ENCODE measurements at places on chromosomes 6 and 20. TPM values are rescaled to one million over a fixed set of nuclear protein-coding genes. Genes with fewer than 3 reads are reported as not detected.

DNA sequence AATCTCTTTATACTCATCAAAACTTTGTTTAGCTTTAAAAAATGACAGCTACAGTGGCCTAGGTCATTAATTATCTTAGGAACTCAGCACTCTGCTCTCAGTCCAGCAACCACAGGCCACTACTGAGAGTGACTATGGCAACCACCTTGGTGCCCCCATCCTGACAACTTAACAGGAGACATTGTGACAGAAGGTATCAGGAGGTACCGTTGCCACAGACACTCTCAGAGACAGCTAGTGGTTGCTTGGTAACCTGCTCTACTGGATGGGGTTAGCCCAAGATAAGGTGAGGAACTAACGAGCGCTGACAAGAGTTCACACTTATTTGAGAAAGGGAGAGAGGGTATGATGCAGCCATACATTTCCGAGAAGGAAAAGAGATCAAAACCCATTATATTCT, 76.1 kb upstream of the TFAP2D start:
- H3K27me3 ChIP-seq: no peaks in the 10 kb centered on the region
- H3K4me1 ChIP-seq: no peaks in the 10 kb centered on the region
- H3K36me3 ChIP-seq: no peaks in the 10 kb centered on the region
- DNase-seq: no peak
- no peak overlapping the region for H3K4me3 ChIP-seq

- DNase-seq: no peak
- H3K27me3 ChIP-seq: no peaks in the 10 kb centered on the region
- H3K27ac ChIP-seq: no peak overlapping the region
Measured at GRCh38 chr20:3818155-3819151, 1.9 kb upstream of the AP5S1 start.

- no peaks in the 10 kb centered on the region for H3K27me3 ChIP-seq
- H3K4me1 ChIP-seq: no peaks in the 10 kb centered on the region
- H3K4me3 ChIP-seq: no peak overlapping the region
Measured at GRCh38 chr6:151143806-151144205, 96.0 kb upstream of the AKAP12 start.

The MYCT1 gene
- 3.3 TPM for total RNA-seq

- H3K27ac ChIP-seq: no peak overlapping the region
- H3K4me1 ChIP-seq: no peaks in the 10 kb centered on the region
- H3K36me3 ChIP-seq: no peaks in the 10 kb centered on the region
- H3K4me3 ChIP-seq: no peak overlapping the region
- H3K27me3 ChIP-seq: no peaks in the 10 kb centered on the region
Measured at GRCh38 chr20:13676682-13677081, 38.0 kb upstream of the TASP1 start.

The ROS1 gene
- not detected for total RNA-seq

DNA sequence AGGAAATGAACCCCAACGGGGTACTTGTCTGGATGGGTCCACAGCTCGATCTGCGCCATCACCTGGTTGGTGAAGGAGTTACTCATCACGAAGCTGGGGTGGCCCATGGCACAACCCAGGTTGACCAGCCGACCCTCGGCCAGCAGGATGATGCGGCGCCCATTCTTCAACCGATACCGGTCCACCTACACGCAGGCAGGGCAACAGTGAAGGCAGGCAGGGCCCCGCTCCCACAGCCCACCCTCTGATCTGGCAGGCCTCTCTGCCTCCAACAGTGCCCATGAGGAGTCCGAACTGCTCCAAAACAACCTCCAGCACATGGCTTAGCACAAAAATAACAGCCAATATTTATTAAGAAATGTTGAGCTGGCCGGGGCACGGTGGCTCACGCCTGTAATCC, 17.7 kb downstream of the AHCY start:
- no peaks in the 10 kb centered on the region for H3K27me3 ChIP-seq
- H3K4me1 ChIP-seq: no peaks in the 10 kb centered on the region
- peaks cover 85% of the 10 kb centered on the region for H3K36me3 ChIP-seq
- no peak overlapping the region for H3K4me3 ChIP-seq
- H3K27ac ChIP-seq: no peak overlapping the region

GRCh38 chr20:15079594-15080340, 742.4 kb upstream of the FLRT3 start:
- no peaks in the 10 kb centered on the region for H3K27me3 ChIP-seq
- H3K27ac ChIP-seq: no peak overlapping the region

The WDR27 gene
- 64.7 TPM for total RNA-seq

The ARMH2 gene
- not detected for total RNA-seq

DNA sequence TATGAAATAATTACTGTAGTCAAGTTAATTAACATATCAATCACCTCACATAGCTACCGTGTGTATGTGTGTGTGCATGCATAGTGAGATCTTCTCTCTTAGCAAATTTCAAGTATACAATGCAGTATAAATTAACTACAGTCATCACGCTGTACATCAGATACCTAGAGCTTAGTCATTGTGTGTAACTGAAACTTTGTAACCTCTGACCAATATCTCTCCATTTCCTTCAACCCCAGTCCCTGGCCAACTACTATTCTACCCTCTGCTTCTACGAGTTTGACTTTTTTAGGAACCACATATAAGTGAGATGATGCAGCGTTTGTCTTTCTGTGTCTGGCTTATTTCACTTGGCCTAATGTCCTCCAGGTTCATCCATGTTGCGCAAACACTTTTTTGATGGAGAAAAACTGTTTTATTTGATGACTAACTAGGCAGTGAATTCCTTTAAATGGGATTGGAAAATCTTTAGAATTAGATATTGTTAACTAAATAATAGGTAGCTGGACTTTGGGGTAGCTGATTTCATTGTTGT, 459.5 kb downstream of the DHX35 start:
- H3K36me3 ChIP-seq: no peaks in the 10 kb centered on the region
- H3K27ac ChIP-seq: no peak overlapping the region
- DNase-seq: no peak
- H3K4me3 ChIP-seq: no peak overlapping the region
- no peaks in the 10 kb centered on the region for H3K27me3 ChIP-seq

- peak overlapping the region; percentile 88 for H3K4me3 ChIP-seq
- DNase-seq: no peak
- H3K27ac ChIP-seq: no peak overlapping the region
- H3K36me3 ChIP-seq: no peaks in the 10 kb centered on the region
Measured at GRCh38 chr20:2103461-2104153, 2.0 kb downstream of the STK35 start.

The CD40 gene
- 14.5 TPM for total RNA-seq

The CGAS gene
- total RNA-seq: 6.7 TPM

- no peaks in the 10 kb centered on the region for H3K27me3 ChIP-seq
- no peak overlapping the region for H3K27ac ChIP-seq
- H3K36me3 ChIP-seq: no peaks in the 10 kb centered on the region
- peaks cover 14% of the 10 kb centered on the region for H3K4me1 ChIP-seq
- peak; percentile 58 for DNase-seq
Measured at GRCh38 chr20:58372806-58373205, 16.2 kb upstream of the VAPB start.

- DNase-seq: no peak
- no peak overlapping the region for H3K4me3 ChIP-seq
- no peaks in the 10 kb centered on the region for H3K36me3 ChIP-seq
- H3K27ac ChIP-seq: no peak overlapping the region
- H3K4me1 ChIP-seq: no peaks in the 10 kb centered on the region
Measured at GRCh38 chr6:158972241-158973233, 27.5 kb downstream of the RSPH3 start.

DNA sequence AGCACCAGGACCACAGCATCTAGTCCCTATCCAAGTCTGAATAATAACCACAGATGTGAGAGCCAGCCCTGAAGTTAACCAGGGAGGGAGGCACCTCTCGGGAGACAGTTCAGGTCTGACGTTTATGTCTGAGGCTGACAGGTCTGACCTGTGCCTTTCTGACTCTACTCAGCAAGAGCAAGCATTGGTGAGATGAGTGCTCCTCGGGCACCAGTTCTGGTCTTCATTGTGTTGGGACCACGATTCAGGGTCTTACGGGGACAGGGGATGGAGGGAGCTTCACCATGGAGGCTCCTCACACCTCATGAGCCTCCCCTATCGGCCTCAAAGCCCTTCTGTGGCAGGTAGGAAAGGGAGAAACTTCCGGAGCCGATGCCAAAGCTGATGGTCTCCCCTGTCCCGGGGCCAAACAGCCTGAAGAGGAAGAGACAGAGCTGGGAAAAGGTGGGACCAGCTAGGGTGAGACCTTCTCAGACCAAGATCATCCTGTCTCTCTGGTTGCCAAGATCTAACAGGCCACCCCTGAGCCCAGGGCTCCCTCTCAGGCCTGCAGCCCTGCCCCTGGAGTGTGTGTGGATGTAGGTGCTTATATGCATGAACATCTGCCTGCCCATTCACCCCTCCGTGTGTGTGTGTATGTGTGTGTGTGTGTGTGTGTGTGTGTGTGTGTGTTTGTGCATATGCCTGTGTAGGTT, 170.5 kb downstream of the VEGFA start:
- H3K36me3 ChIP-seq: no peaks in the 10 kb centered on the region
- DNase-seq: no peak
- H3K4me3 ChIP-seq: no peak overlapping the region
- no peaks in the 10 kb centered on the region for H3K27me3 ChIP-seq

DNA sequence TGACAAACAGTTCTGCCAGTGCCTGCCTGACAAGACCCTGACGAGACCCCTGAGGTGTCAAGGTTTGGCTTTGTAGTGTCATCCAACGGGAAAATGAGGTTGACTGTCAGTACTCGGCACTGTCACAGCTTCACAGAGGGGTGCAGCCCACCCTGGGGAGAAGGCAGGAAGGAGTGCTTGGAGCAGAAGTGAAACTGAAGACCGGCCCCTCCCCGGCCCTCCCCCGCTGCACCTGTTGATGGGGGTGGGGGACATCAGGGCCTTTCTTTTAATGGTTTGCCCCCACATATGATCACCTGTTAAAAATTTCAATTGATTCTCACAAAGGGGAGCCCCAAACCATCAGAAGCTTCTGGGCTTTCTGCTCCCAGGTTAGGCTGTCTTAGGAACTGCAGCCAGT, 6.8 kb downstream of the PMEPA1 start:
- H3K4me1 ChIP-seq: no peaks in the 10 kb centered on the region
- H3K27me3 ChIP-seq: no peaks in the 10 kb centered on the region
- H3K4me3 ChIP-seq: no peak overlapping the region
- no peak overlapping the region for H3K27ac ChIP-seq

GRCh38 chr20:58708246-58708931, 15.8 kb downstream of the NPEPL1 start:
- H3K4me3 ChIP-seq: no peak overlapping the region
- no peak overlapping the region for H3K27ac ChIP-seq
- peak; percentile 43 for DNase-seq
- H3K4me1 ChIP-seq: no peaks in the 10 kb centered on the region
- H3K36me3 ChIP-seq: peaks cover 7% of the 10 kb centered on the region

The UST gene
- total RNA-seq: 31.9 TPM
